NCI-H226 (cell line): ENCODE measurements at places on chromosomes 1 and 21.
A peak's percentile ranks its signal among the peaks of the same experiment; 100 is the strongest.

DNA sequence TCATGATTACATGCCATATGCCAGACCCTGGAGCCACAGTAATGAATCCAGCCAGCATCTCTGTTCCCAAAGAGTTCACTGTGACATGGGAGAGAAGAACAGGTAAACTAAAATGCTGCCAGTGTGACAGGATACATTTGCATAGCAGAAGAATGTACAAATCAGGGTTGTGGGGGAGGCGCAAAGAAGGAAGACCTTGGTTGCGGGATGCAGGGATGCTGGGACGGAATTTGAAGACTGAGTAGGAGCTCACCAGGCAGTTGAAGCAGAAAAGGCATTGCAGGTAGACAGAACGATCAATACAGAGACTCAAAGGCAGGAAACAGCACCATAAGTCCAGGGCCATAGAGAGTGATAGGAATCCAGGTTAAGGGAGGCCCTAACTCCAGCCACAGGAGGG is 180.3 kb upstream of the ZC3H12A start:
- no peak for DNase-seq

DNA sequence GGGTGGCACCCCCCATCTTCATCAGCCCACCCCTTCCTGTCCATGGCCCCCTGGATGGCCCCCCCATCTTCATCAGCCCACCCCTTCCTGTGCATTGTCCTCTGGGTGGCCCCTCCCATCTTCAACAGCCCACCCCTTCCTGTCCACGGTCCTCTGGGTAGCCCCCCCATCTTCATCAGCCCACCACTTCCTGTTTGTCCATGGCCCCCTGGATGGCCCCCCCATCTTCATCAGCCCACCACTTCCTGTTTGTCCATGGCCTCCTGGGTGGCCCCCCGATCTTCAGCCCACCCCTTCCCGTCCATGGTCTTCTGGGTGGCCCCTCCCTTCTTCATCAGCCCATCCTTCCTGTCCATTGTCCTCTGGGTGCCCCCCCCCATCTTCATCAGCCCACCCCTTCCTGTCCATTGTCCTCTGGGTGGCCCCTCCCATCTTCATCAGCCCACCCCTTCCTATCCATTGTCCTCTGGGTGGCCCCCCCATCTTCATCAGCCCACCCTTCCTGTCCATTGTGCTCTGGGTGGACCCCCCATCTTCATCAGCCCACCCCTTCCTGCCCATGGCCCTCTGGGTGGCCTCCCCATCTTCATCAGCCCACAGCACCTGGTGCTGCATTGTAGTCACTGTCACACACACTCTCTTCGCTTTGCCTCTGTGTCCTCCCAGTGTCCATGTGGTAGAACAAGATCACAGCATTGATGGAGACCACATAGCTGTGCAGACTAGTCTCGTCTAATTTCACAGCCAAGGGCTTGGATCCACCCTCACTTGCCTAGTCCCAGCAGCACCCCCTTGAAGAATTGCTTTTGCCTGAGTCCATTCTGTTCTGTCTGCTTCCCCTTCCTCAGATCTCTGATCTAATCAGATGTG is 95.9 kb downstream of the PCBP3 start:
- DNase-seq: no peak

DNA sequence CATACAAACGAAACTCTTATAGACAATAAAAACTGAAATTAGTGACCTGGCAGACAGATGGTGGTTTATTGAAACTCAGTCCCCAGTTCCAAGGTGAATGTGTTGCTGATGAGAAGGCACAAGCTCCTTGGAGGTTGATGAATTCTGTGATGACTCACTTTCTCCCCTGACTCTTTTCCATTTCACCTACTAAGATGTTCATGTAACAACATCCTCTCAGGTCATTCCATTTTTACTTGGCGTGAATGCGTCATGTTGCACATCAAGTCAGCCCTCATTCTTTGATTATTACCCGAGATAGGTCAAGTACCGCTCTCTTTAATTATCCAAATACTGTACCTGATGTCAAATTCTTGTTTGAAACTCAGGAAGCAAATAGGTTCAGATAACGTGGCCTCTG is 10.1 kb upstream of the IL10RB start:
- no peak for DNase-seq

DNA sequence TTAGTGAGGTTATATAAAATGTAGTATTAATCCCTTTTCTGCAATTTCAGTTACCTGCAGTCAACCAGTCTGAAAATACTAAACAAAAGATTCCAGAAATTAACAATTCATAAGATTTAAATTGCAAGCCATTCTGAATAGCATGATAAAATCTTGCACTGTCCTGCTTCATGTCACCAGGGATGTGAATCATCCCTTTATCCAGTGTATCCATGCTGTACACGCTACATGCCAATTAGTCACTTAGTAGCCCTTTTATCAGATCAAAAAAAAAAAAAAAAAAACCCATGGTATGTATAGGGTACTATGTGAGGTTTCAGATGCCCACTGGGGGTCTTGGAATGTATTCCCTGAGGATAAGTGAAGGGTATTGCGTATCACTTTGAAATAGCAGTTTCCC is 191.3 kb upstream of the HP1BP3 start:
- no peak for DNase-seq

DNA sequence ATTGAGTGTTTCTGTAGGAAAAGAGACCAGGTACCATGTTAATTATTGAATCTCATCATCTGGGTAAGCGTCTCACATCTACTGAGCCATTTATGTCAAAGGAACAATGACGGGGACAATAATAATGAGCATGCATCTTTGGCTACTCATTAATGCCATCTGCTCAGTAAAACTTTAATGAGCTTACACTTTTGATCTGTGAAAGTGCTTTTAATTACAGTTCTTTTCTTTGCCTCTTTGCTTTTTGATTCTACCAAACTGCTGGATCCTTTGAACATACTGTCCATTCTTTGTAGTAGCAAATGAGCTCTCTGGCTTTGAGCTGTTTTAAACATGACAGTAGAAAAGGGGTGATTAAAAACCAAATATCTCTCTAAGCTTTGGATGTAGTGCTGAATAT is 181.2 kb upstream of the IVNS1ABP start:
- no peak for DNase-seq

DNA sequence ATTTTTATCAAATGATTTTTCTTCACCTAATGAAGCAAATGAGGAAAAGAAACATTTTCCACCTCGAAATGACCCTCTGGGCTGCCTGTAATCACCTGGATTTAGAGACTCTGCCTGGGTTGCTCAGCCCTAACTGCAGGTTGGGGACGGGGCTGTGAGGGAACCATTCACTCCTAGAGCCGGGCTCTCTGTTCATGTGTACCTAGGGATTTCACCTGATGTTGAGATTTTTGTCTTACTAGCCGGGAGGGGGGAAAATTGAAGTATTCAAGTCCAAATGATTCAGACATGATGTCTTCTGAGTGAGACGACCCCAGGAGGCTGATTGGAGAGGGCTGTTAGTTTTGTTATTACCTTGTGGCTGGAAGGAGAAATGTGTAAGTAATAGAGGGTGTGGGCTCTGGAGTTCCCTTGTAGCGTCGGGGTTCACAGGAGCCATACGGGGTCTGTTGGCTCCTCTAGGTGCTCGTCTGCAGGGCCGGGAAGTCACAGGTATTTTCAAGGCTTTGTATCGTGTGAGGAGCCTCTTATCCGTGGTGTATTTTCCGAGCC is 42.3 kb upstream of the PWP2 start:
- no peak for DNase-seq

GRCh38 chr1:41102653-41103052 is 81.1 kb upstream of the SLFNL1 start:
- DNase-seq: no peak

DNA sequence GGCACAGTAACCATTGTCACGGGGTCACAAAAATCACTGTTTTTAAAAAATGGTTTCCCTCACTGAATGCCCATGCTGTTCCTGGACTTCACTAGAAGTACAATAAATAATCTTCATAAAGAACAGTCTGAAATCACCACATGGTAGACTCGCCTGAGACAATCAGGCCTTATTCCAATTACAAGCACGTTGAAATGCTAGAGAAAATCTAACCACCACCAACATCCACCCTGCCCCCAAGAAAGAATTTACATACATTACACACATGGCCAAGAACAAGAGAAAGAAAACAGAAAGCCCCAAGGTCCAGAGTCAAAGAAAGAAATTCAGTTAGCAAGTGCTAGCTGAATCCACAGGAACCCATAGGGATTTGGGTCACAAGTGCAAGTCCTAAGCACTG is 107.0 kb upstream of the ERG start:
- no peak for DNase-seq

- no peak for DNase-seq
Measured at GRCh38 chr1:219666242-219666641, 53.3 kb upstream of the ZC3H11B start.

DNA sequence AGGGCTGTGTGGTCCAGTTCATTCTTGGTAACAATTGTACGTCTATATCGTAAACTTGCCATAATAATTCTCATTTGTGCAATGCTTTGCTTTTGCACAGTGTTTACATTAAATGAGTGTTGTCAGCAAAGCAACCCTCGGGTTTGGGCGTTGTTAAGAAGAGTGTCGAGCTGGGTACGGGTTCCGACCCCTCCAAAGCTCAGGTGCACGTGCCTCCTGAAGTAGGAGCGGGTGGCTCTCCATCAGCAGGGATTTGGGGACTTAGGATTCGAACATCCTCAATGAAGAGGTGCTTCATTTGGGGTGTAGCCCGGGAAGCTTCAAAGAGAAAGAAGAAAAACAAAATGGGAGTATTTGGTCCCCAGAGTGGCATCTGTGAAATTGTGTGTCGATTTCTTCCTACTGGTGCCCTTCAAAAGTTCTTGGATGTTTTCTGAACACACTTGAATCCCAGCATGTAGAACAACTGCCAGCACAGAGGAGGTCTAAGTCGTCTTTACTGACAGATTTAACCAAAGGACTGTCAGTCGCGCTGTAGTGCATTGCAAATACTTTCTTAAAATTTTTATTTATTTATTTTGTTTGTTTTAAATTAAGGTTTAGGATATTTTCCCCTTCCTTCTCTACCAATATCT is 1.1 kb downstream of the TRIM58 start:
- no peak for DNase-seq

DNA sequence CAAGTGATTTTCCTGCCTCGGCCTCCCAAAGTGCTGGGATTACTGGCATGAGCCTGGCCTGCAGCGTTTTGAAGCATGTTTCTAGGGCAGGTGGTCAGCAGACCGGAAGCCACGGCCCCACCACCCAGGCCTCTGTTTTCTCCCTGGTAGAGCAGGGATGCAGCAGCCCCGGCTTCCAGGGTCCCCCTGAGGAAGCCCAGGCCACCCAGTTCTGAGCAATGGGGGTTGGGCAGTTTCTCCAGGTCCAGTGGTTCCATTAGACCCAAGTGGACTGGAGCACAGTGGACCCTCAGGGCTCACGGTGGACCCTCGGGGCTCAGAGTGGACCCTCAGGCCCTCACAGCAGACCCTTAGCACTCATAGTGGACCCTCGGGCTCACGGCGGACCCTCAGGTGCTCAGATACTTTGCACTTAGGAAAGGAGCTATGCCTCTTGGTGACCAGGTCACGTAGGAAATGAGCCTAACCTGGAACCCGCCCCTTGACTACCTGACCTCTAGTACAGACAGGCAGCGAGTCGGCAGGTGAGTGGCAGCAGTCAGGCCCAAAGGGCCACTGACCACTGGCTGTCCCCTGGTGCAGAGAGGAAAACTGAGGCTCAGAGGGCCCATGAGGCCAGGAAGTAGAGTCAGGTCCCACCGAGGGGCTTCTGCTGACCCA is 4.6 kb upstream of the FNDC10 start:
- DNase-seq: no peak

DNA sequence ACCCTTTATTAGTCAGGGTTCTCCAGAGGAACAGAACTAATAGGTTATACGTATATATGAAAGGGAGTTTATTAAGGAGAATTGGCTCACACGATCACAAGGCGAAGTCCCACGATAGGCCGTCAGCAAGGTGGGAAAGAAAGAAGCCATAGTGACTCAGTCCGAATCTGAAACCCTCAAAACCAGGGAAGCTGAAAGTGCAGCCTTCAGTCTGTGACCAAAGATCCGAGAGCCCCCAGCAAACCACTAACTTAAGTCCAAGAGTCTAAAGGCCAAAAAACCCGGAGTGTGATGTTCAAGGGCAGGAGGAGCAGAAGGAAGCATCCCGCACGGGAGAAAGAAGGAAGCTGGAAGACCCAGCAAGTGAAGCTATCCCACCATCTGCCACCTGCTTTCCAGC is 9.9 kb downstream of the IFNLR1 start:
- no peak for DNase-seq

DNA sequence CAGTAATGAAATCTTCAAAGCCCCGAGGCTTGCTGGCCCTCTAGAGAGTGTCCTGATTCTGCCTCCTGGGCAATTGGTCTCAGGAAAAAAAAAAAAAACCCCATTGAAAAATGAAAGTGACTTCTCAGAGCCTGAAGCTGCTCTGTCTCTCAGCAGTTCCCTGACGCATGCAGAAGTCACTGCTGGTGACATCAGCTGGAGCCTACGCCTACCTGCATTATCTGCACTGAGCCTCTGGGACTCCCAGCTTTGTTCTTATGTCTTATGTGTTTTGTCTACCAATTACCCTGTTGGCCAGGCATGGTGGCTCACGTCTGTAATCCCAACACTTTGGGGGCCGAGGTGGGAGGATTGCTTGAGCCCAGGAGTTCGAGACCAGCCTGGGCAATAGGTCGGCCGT is 10.1 kb upstream of the SLC25A33 start:
- DNase-seq: no peak

DNA sequence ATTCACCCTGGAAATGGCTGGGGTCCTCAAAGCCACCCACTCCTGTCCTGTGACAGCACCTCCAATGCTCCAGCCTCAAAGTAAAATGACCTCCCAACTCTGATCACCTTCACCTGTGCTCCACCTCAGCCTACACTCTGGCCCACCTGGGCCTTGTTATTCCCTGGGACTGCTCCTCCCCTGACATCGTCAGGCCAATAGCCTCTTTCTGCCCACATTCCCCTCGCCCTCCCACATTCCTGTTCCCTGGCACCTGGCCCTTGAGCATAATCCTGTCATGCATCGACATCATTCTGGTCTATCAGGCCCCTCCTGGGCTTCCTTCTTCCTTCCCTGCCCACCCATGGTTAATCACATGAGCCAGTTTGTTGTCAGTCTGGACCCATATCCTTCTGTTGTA is 13.2 kb upstream of the BCAR3 start:
- peak; percentile 83 for DNase-seq

DNA sequence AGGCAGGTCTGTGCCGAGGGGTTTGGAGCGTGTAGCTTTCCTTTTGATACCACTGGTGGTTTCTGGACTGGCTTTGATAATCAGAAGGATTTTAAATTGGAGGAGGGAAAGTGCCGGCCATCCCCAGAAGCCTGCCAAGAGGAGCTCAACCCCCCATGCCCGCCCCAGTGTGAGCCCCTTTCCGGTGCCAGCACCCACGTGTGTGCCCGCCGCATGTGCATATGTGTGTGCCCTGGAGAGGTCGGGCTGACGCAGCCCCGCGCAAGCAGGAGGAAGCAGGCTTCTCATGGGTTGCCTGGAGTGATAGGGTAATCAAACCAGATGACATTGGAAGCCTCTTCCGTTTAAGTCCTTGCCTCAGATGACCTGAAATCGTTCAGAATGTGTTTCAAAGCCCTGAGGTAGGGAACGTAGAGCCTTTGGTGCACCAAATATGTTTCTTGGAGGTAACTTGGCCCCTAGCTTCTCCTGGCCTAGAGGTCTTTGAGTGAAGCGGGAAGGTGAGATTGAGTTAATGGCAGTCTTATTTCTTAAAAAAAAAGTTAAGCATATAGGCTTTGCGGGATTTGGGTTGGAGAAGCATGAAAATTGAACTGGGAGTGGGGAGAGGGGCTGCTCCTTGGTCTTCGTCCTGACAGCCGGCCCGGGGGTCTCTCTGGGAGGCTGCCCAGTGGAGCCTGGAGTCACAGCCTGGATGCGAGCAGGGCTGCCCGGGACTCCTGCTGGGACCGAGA is 34.1 kb upstream of the ARHGEF16 start:
- no peak for DNase-seq

- no peak for DNase-seq
Measured at GRCh38 chr1:23514111-23514679, 16.8 kb downstream of the E2F2 start.

GRCh38 chr1:96992871-96993270 is 271.3 kb downstream of the PTBP2 start:
- DNase-seq: no peak
